ENCODE measurements at places on chromosomes 3 and 15.

DNA sequence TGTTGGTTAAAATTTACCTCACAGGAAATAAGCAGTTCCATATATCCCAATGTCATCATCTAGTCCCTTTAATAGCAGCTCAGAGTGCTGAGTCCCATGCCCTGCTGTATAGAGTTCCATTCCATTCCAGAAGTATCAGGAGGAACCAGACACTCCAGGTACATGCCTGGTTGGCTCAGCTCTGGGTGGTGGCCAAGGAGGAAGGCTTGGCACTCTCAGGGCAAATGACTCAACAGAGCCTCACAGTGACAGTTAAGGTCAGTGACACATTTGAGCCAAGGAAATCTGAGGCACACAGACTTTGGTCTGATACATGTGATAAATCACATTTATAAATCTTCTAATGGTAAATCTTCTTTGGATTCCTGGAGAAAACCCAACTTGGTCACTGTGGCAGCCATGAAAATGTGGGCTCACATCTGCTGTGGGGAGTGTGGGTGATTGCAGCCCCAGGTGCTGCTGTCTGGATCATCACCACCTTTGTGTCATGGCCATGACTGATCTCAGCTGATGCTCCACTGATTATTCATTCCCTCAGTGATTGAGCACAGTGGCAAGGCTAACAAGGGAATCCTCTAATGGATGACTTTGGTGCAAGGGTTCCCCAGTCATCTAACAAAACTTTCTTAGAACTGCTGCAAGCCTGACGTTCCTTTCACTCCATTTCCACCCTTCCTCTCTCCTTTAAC is 9.3 kb downstream of the HHLA2 start:
- no peak for DNase-seq

DNA sequence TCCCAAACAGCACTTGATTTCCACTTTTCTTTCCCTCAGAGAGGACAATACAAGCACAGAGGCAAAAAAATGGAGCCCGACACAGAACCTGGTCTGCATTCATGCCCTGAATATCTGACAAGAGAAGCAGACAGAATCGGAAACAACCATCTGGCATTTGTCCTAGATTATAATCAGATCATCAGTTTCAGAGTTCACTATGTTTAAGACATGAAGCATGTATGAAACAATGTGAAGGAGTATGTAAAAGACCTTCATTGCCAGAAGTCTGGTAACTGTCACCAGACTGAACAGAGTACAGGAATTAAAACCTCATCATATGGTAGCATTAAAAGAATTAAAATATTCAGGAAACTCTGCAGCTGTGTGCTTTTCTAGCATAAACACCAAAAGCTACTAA is 65.0 kb downstream of the SETD2 start:
- DNase-seq, result no peak

DNA sequence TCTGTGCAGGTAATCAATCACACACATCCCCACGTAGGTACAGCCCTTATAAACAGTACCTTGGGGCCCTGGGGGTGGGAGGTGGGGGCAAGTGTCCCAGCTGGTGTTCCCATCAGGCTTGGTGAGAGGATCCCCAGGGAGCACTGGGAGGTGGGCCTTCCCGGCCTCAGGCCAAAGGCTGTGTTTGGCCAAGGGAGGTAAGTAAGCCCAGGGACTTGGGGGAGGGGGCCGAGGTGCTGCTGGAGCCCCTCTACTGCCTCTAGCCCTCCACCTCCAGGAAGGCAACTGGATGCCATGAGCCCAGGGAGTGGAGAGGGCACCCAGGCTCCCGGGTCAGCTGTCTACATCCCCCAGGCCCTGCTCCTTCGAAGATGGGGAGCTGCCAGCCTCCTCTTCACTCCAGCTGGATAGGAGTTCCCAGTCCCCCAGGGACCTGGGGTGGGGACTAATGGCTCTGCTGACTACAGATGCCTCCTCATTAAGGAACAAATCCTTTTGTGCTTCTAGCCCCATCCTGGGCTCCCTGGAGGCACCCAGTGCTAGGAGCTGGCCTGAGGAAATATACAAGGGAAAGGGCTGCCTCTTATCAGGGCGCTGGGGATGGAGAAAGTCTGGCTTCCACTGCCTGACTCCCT is 33.1 kb downstream of the RNU5B-1 start:
- DNase-seq, result no peak

DNA sequence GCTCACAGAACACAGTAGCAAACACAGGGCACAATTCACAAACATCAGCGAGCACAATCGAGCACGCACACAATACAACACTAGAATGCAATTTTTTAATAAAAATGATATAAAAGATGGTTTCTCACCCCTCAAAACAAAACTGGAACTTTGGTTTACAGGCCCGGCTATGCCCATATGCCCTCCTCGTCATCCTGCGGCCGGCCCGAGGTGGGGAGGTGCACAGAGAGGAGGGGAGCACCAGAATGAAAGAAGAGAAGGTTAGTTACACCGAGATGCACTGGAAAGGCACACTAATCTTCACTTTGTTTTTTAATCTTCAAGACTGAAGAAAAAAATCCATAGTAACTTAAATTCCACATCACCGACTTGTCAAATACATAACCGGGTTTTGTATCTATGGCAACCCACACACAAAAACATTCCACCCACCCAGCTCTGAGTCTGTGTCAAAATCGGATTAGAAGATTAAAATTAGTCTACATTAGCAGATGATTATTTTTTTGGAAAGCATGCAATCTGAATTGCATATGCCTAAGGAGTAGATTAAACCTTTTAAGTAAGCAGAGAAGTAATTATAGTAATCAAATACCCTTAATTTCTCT is 196.7 kb upstream of the WNT5A start:
- no peak for DNase-seq

GRCh38 chr15:93152360-93152759 is 63.3 kb upstream of the RGMA start:
- no peak for DNase-seq

DNA sequence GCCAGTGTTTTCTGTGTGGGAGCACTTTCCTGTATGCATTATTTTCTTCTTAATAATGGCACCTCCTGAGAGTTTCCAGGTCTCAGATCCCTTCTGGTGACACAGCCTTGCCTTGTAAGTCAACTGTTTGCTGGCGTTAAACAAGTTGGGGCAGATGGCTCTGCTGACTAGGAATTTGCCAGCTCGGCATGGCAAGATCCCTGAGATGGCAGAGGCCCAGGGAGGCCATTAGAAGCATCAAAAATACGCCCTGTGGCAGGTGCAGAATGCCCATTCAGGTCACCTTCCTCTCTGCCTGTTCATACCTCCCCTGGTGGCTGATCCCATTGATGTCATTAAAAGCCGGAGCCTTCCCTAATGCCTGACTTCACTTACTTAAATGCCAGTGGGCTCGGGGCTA is 320.9 kb upstream of the CTDSPL start:
- no peak for DNase-seq

- no peak for DNase-seq
These were observed 22.0 kb upstream of the PGPEP1L start for GRCh38 chr15:99029341-99030144.

- DNase-seq, result peak; percentile 97
These were observed 393.6 kb downstream of the OTOL1 start for GRCh38 chr3:161890147-161890625.

DNA sequence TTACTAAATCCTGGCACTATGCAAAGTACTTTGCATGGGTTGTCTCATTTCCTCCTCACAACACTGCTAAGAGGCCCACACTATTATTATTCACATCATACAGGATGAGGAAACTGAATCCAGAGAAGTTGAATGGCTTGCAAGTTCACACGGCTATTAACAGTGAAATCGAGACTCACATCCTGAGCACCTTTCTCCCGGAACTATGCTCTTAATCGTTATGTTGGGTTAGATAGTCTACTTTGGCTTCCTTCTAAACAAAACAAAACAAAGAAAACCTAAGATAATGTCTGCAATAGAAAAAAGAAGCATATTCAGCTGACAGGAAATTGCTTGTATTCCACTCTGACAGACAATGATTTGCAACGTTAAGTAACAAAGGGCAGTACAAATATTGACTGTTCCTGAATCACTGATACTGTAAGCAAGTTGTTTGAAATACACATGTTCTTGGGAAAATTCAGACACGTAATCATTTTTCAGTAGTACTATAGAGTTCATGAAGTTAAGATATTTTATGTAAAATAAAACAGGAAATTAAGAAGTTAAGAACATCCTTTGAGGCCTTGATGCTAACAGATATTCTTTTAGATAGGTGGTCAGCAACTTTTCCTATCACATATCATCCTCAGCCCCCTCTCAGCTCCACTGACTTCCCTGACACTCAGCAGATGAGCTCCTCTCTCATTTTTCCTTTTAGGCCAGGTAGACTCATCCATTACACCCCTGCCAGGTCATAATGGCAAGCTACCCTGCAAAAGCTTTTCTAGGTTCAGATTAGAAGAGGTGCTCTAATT is 40.7 kb downstream of the C2CD4B start:
- DNase-seq, result peak; percentile 56

GRCh38 chr3:127488141-127488672 is 102.3 kb downstream of the TPRA1 start:
- no peak for DNase-seq

GRCh38 chr3:107124885-107125284 is 252.4 kb upstream of the CCDC54 start:
- peak; percentile 62 for DNase-seq

DNA sequence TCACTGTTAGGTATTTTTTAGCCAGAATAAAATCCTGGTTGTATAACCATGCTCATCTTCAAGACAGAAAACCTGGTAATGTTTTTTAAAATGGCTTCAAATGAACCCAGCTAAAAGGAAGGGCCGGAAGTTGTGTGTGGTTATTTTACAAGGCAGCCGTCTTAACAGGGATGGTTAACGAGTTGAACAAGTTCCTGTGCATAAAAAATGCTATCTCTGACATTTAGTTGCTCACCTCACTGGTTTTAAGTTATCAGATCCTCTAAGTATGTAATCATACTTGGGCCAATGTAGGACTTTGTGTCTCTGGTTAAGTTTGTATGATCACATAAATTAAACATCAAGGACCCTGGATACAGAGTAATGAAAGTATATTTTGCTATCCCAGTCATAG is 2.1 kb downstream of the ATP11B start:
- no peak for DNase-seq

- DNase-seq, result no peak
These were observed 22.0 kb downstream of the WNT7A start for GRCh38 chr3:13857702-13858380.

DNA sequence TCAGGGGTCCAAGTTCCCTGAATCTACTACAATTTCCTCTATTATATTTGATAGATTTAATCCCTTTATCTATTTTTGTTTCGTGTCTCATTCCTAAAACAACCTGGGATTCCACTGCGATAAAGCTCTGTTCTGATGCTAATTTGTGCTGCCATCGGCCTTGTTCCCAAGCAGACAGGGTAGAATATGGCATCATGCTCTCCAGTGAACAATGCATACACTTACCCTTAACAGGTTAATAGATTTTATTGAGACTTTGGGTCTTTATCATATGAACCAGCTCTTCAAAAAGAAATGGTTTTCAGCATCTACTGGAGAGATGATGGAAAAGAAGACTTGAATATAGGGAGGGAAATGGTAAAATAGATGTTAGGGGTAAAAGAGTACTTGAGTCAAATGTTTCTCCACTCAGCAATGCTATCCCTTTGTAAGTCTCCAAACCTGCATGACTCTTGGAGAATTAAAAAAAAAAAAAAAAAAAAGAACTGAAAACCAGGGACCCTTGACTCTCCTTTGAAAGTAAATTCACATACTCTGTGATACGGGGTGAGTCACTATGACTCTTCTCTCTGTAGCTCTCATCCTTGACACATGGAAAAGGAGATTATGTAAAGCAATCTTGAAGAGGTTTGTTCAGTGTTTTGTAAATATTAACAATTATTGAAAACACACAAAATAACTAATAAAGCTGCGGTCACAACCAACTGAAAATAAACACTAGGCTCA is 268.8 kb downstream of the ZBTB20 start:
- DNase-seq, result peak; percentile 51

- DNase-seq, result no peak
These were observed 103.1 kb downstream of the MEX3B start for GRCh38 chr15:81942655-81943195.

GRCh38 chr15:47961401-47962090 is 159.2 kb upstream of the SLC24A5 start:
- no peak for DNase-seq

DNA sequence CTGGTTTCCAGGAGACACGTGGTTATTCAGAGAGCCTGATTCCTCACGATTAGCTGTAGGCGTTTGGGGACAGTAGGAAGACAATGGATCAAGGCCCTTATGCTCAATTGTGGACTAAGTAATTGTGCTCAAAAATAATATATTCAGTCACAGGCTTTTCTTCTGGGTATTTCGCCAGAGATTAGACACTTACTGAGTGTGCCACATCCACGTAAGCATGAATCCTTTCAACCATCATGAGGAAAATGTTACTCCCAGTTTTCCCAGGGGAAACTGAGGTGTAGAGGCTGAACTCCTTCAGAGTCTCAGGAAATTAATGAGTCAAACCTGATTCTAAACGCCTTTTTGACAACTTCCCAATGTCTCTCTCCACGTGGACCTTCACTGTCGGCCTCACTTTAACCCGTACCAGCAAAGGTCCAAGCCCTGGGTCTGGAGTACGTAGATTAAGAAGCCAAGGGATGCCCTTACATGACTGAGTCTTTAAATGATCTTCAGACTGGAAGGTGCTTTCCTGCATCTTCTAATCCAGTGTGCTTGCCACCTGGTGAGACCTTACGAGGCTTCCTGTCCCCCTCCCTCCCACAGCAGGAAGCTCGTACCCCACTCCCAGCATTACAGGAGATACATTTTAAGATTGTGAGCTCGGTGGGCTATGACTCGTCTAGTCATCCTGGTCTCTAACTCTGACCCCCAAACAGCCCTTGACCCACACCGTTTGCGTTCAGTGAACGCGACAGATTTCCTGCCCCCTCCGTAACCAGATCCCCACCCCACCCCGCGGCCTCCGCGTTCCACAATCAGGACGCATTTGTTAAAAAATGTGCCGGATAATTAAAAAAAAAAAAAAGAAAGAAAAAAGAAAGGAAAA is 1.7 kb downstream of the PKM start:
- no peak for DNase-seq

DNA sequence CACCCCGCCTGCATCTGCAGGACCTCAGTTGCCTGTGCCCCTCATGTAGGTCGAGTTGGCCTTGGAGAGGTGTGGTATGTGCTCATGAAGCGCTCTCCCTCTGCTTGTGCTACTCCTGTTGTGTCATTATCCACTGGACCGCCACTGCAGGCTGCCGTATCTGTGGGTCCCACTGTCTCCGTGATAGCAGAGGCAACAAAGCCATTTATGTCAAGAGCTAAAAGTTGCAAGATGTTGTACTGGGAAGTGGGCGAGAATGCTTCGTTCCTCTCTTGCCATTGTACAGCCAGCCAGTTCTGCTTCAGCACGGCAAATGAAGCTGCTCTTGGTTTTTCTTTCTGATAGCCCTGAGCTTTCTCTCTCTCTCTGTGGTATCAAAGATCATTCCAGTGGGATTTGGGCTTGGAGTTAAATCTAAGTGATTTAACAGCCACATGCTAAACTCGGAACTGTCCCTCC is 89.0 kb downstream of the TMEM212 start:
- no peak for DNase-seq

- peak; percentile 84 for DNase-seq
These were observed 89.5 kb upstream of the UBE2E2 start for GRCh38 chr3:23113455-23114171.

DNA sequence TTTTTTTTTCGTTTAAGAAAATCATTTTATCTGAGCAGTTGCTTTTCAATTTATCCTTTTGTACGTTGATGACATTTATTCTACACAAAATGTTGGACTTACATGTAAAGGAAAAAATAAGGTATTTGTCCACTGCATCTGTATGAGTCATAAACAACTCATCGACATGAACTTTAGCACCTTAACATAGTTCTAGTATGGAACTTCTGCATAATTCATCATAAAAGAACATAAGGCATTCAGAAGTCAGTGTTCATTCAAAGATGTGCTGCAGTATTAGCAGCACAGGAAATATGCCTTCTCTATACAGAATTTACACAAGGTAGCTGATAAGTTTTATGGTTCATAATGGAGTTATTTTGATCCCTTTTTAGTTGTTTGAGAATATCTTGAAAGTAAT is 801.6 kb downstream of the CADM2 start:
- DNase-seq, result no peak

Data from astrocyte of the spinal cord (primary cell).